ENCODE measurements at places on chromosomes 12 and 14. TPM values are rescaled to one million over a fixed set of nuclear protein-coding genes. Genes with fewer than 3 reads are reported as not detected.

PITPNM2 gene
- 16.3 TPM for total RNA-seq

IKZF4 gene
- total RNA-seq = 1.2 TPM

HHIPL1 gene
- 9.3 TPM for total RNA-seq

LRRC43 gene
- total RNA-seq = 3.3 TPM

FOXM1 gene
- total RNA-seq = 2.8 TPM

USP15 gene
- total RNA-seq = 65.6 TPM

EGLN3 gene
- total RNA-seq = 0.29 TPM

ASPG gene
- total RNA-seq = not detected

IFNG-AS1 gene
- not detected for total RNA-seq

ADAMTS20 gene
- total RNA-seq = not detected

TAS2R42 gene
- total RNA-seq = not detected

NACA gene
- total RNA-seq = 740 TPM

WNT1 gene
- not detected for total RNA-seq

CEP290 gene
- 24.9 TPM for total RNA-seq

TMEM233 gene
- under 0.01 TPM for total RNA-seq

SETD1B gene
- total RNA-seq = 7.4 TPM

KLRC1 gene
- 0.15 TPM for total RNA-seq

TRIM9 gene
- 0.50 TPM for total RNA-seq

GUCY2C gene
- total RNA-seq = not detected

NFE2 gene
- total RNA-seq = 1.2 TPM

SPRYD4 gene
- 1.7 TPM for total RNA-seq

OVCH1 gene
- total RNA-seq = 0.83 TPM

FRMD6 gene
- 312 TPM for total RNA-seq

MDM2 gene
- total RNA-seq = 137 TPM

KRT8 gene
- total RNA-seq = 5.6 TPM

GALNT6 gene
- total RNA-seq = 191 TPM

AICDA gene
- total RNA-seq = not detected

DBX2 gene
- total RNA-seq = not detected

NTN4 gene
- total RNA-seq = 11.1 TPM

IGFBP6 gene
- 1,775 TPM for total RNA-seq

GNPTAB gene
- 26.3 TPM for total RNA-seq

GPRC5D gene
- total RNA-seq = not detected

CD163L1 gene
- not detected for total RNA-seq

ASB8 gene
- total RNA-seq = 24.3 TPM

PDE3A gene
- 2.6 TPM for total RNA-seq

PPP2R5C gene
- 128 TPM for total RNA-seq

LRP1-AS gene
- total RNA-seq = not detected

KRT2 gene
- not detected for total RNA-seq

CALCOCO1 gene
- total RNA-seq = 211 TPM

OTX2 gene
- total RNA-seq = not detected

SMIM10L1 gene
- total RNA-seq = 6.0 TPM

CCDC198 gene
- not detected for total RNA-seq

CLEC7A gene
- not detected for total RNA-seq
